Jurkat, Clone E6-1 (cell line): ENCODE measurements at places on chromosomes 3 and 15.
A peak's percentile ranks its signal among the peaks of the same experiment; 100 is the strongest.

DNA sequence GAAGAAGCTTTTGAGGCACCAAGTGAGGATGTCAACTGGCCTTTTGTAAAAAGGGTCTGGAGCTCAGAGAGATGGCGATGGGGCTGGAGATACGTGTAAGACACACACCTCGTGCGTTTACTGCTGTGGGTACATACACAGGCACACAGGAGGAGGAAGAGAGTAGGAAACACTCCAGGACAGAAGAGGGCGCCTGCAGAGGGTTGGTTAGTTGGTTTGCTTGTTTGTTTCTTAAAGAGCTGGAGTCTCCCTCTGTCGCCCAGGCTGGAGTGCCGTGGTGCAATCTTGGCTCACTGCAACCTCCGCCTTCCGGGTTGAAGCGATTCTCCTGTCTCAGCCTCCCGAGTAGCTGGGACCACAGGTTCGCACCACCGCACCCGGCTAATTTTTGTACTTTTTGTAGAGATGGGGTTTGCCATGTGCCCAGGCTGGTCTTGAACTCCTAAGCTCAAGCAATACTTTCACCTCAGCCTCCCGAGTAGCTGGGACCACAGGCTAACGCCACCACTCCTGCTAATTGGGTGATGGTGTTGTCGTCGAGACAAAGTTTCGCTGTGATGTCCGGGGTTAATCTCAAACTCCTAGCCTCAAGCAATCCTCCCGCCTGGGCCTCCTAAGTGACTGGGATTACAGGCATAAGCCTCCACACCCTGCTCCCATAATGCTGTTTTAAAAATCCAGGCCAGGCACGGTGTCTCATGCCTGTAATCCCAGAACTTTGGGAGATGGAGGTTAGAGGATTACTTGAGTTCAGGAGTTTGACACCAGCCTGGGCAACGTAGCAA lies 1.3 kb upstream of the PRR20G start:
- peak; percentile 57 for DNase-seq

DNA sequence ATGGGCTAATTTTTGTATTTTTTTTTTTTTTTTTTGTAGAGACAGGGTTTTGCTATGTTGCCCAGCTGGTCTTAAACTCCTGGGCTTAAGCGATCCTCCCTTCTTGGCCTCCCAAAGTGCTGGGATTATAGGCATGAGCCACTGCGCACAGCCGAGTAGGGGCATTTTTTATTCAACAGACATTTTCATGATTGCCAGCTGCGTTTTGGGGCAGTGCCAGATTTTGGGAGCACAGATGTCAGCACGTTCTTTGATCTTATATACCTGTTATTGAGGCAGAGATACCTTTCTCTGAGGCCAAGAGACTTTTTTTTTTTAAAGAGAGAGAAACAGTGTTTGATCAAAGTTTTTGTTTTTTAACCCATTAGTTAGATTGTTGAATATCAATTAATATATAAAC lies 16.8 kb downstream of the NEO1 start:
- DNase-seq = no peak

DNA sequence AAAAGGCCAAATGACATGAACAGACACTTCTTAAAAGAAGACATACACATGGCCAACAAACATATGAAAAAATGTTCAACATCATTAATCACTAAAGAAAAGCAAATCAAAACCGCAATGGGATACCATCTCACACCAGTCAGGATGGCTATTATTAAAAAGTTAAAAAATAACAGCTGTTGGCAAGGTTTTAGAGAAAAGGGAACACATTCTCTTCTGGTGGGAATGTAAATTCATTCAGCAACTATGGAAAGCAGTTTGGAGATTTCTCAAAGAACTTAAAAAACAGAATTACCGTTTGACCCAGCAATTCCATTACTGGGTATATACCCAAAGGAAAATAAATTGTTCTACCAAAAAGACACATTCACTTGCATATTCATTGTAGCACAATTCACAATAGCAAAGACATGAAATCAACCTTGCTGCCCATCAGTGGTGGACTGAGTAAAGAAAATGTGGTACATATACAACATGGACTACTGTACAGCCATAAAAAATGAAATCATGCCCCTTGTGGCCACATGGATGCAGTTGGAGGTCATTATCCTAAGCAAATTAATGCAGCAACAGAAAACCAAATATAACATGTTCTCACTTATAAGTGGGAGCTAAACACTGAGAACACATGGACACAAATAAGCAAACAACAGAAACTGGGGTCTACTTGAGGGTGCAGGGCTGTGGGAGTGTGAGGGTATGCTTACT lies 190.7 kb upstream of the MCTP2 start:
- DNase-seq = no peak

GRCh38 chr3:66401157-66401550 lies 99.7 kb downstream of the LRIG1 start:
- DNase-seq = no peak

GRCh38 chr3:159074756-159075701 lies 273.2 kb downstream of the MFSD1 start:
- no peak for DNase-seq

DNA sequence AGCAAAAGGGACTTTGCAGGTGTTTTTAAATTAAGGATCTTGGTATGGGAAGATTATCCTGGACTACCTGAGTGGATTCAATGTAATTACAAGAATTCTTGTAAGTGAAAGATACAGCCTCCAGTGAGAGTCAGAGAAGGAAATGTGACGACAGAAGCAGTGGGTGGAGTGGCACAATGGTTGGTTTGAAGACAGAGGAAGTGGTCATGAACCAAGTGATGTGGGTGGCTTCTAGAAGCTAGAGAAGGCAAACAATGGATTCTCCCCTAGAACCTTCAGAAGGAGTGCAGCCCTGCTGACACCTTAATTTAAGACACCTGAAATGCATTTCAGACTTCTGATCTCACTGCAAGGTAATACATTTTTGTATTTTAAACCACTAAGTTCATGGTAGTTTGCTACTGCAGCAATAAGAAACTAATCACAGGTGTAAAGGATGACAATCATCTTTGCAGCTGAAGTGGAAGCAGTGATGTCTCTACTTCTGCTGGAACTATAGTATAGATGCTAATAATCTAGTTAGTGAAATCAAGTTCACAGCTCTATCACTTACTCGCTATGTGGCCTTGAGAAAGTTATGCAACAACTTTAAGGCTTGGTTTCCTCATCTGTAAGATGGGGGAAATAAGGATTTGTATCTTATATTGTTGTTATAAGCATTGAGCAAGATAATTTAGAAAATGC lies 403.4 kb upstream of the SUCLG2 start:
- peak; percentile 76 for DNase-seq

DNA sequence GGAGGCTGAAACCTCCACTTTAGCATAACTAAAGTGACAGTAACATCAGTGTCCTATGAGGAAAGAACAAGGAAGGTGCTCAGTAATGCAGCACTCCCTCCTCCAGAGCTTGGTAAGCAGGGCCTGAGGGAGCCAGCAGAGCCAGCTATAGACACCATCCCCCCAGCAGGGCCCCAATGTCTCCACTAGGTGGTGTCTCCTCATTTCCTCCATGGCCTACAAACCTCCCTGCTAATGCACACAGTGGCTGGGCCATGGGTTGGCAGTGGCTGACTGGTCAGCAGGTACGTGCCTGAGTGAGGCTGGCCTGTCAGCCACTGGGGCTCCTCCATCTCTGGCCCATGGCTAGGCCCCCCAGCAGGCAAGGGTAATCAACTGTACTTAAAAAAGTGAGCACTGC lies 13.6 kb downstream of the MRPS25 start:
- DNase-seq = peak; percentile 41

GRCh38 chr3:179323197-179324110 lies 623 bp downstream of the ZNF639 start:
- peak; percentile 37 for DNase-seq

- DNase-seq = no peak
These were observed 72.2 kb downstream of the CACNA1D start for GRCh38 chr3:53566461-53567145.

DNA sequence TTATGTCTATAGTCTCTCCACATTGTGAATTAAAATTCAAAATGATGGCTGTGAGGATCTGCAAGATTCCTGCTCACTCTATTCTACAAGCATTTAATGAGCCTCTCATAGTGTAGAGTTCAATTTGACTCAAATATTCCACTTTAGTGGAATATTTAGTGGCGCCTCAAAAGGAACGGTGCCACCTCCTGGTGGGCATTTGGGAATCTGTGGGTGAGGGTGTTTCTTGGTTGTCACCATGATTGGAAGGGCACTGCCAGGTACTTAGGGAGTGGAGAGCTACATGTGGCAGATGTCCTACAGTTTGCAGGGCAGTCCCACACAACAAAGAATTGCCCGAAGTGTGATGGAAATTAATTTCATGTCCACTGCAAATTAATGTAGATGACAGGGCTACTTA lies 21.5 kb upstream of the KCNMB3 start:
- DNase-seq = no peak
